ENCODE measurements at places on chromosomes 16 and 17.
A peak's percentile ranks its signal among the peaks of the same experiment; 100 is the strongest.

DNA sequence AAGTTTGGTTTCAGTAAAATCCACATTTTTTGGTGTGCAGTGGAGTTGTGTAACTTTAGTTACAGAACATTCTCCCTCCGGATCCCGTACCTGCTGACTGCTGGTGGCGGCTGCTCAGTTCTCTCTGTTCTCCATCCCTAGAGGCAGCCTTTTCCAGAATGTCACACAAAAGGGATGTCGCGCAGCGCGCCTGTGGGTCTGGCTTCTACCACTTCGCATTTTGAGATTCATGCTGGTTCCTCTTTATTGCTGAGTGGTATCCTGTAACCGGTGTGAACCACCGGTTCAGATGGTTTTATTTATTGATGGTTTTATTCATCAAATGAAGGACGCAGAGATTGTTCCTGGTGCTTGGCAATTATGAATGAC lies 981 bp upstream of the CEP131 start:
- DNase-seq, result peak; percentile 47

DNA sequence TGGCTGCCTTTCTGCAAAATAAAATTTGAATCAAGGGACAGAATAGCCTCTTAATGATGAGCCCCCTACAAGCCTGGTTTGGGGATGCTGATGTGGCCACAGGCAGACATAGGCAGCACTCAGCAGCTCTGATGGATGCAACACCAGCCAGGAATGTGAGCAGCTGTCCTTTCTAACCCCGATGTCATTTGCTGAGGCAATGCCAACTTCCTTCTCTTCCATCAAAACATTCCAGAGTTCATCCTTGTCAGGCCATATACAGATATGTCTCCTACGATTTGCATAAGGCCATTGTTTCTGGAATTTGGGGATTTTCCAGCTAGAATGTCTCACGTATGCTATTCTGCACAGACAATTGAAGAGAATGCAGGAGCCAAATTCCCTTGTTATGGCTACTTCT lies 52.1 kb upstream of the MYOCD start:
- DNase-seq, result peak; percentile 59

DNA sequence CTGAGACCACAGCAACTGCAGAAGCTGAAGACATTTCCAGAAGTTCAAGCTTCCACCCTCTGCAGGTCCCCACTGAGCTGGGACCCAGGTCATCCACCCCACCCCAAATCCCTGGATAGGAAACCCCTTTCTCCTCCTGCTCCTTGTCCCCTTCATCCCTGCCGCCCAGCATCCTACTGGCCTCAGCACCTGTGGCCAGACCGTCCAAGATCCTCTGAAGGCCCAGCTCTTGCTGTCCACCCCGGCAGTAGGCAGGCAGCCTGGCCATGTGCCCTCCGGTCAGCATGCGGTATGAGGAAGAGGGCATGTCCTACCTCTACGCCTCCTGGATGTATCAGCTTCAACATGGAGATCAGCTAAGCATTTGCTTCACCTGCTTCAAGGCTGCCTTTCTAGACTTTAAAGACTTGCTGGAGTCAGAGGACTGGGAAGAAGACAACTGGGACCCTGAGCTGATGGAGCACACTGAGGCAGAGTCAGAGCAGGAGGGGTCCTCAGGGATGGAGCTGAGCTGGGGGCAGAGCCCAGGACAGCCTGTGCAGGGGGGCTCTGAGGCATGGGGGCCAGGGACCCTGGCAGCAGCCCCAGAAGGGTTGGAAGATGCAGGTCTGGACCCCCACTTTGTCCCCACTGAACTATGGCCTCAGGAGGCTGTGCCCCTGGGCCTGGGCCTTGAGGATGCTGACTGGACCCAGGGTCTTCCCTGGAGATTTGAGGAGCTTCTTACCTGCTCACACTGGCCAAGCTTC lies 3.0 kb downstream of the TEX19 start:
- DNase-seq, result no peak

GRCh38 chr17:45946841-45947256 lies 52.2 kb upstream of the STH start:
- no peak for DNase-seq

DNA sequence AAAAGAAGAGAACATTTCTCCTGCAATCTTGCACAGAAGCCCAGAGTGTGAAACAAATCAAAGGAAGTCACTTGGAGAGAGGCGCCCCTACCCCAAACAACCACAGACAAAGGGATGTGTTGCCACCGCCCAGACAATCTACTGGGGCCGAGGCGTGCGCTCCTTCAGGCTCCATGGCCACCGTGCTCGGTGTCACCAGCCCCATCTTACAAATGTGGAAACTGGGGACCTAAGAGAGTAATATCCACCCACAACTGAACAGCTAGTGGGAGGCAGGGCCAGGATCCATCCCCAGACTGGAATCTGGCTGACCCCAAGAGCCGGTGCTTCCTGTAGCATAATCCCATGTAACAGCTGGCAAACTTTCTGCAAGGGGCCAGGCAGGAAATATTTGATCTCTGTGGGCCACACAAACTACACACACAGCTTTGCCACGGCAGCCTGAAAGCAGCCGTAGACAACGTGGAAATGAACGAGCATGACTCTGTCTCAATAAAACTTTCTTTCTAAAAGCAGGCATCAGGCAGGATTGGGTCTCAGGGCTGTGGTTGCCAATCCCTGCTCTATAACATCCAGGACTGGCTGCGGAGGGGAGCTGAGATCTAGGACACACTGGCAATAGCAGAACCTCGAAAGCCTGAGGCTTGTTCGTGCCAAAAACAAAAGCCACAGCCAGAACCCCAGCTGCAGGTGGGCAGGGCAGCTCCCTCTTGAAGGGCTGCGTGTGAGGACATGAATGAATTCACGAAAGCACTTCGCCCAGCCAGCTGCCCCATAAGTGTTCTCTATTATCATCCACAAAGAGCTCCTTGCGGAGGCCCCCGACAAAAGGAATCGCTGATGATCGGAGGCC lies 26.6 kb upstream of the GINS2 start:
- DNase-seq, result no peak

- peak; percentile 23 for DNase-seq
Observed at GRCh38 chr17:63641692-63642448, 19.7 kb downstream of the MAP3K3 start.

GRCh38 chr16:78142788-78143187 lies 43.3 kb downstream of the WWOX start:
- no peak for DNase-seq

- DNase-seq, result no peak
Observed at GRCh38 chr17:69500911-69501429, 86.5 kb downstream of the MAP2K6 start.

- peak; percentile 22 for DNase-seq
Observed at GRCh38 chr16:51766739-51767138, 615.7 kb upstream of the SALL1 start.

GRCh38 chr17:39538866-39539265 lies 68.9 kb downstream of the NEUROD2 start:
- DNase-seq, result no peak

- peak; percentile 97 for DNase-seq
Observed at GRCh38 chr16:25106567-25107465, 4.7 kb upstream of the LCMT1 start.

DNA sequence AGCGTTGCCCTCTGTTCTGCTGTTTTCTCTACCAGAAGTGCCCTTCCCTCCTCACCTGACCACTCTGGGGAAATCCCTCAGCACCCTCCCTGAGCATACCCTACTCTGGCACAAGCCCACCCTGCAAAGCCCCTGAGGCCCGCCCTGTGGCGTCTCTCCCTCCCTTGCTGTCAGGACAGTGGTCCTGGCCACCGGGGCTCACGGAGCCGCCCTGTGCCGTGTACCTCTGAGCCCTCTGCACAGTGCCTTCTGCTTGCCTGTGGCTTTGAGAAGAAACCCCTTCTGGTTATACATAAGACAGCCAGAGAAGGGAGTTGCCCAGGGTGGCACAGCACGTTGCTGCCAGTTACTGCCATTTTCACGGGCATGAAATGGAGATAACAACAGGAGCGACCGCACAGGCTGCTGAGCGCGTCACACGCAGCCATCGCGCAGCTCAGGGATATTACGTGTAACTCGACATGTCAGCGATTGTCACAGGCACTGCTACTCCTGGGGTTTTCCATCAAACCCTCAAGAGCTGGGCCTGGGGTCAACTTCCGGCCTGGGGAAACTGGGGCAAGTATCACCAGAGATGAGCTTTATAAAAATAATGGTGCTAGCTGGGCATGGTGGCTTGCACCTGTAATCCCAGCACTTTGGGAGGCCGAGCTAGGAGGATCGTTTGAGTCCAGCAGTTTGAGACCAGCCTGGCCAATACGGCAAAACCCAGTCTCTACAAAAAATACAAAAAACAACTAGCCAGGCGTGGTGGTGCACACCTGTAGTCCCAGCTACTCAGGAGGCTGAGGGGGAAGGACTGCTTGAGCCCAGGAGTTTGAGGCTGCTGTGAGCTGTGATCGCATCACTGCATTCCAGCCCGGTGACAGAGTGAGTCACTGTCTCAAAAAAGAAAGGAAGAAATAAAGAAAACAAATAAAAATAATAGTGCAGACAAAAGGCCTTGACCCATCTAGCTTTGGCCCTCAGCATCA lies 14.8 kb downstream of the SCGB1C2 start:
- DNase-seq, result no peak

DNA sequence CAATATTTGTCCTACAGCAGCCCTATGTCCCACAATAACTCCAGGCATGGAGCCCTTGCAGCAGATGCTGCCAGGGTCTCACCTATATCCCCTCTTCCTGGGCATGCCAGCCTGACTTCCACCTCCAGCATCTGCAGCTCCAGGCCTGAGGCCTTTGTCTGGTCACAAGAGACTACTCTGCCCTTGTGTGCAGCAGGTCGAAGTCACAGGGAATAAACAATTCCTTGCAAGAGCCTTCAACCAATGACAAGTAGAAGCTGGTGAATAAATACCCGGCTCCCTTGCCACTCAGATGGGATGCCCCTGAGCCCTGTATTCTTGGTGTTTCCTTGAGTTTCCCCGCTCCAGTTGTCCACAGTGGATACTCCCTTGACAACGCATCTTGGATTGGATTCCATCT lies 23.0 kb downstream of the CES1 start:
- no peak for DNase-seq

DNA sequence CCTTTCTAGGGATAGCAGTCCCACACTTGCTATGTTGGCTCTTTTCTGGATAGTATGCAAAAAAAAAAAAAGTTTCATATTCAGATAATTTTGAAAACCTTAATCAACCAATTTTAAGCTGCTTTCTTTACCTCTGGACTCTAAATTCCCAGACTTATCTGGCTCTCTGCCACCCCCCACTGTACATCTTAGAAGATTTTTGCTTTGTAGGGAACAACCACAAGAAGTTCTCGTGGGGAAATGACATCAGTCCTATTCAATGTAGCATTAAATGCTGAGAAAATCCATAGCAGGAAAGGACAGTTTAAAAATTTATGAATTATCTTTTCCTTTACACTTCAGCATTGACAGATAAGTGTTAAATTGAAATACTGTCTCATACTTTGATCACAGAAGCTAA lies 562.7 kb upstream of the HSBP1 start:
- no peak for DNase-seq

DNA sequence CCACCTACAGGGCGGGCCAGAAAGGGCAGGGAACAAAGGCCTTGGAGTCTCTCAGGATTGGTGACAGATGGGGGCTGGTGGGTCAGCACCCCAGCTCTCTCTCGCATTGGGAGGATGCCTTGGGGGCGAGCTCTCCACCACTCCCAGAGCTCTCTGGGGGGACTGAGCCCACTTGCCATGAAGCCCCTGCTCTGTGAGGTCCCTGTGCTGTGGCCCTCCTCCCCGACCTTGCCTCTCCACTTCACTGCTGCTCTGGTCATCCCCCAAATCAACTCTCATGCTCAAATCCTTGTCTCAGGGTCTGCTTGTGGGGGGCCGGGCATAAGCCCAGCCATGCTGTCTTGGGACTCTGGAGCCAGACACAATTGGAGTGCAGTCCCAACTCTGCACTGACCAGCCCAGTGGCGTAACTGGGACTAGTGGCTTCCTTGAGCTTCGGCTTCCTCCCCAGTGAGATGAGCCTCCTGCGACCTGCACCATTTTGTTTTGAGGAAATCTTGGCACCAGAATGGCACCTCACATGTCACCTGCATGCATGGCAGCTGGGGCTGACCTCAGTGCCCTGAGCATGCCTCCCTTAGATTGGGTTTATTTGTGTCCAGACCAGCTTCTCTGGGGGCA lies 184.5 kb downstream of the IRF8 start:
- DNase-seq, result no peak

DNA sequence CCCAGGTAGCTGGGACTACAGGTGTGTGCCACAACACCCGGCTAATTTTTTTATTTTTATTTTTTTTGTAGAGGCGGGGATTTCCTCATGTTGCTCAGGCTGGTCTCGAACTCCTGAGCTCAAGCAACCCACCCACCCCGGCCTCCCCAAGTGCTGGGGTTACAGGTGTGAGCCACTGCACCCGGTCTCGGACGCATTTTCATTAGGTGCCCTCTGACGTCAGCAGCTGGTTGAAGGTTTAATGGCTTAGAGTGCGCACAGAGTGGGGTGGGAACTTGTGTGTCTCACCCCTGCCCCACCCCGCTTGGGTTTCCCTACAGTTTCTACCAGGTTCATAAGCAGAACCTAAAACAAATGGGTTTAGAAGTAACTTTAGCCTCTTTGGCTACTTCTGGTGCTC lies 109.0 kb downstream of the N4BP1 start:
- no peak for DNase-seq

- no peak for DNase-seq
Observed at GRCh38 chr17:82921426-82921825, 81.6 kb upstream of the ZNF750 start.

DNA sequence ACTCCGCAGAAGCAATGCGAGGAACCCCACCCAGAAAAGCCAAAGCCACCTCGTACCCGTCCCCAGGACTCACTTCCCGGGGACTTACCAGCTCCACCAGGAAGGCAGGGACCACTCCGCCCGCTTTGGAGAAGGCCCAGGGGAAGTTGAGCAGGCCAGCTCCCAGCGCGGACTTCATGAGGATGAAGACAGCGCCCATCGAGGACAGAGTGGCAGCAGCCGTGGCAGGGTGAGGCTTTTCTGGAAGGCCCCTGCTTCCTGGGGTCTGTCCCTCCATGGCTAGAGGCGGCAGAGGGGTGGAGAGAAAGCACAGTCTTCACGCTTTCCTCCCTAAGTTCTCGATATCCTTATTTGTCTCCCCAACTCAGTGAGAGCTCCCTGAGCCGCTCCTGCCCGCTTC lies 714 bp downstream of the SLC38A8 start:
- no peak for DNase-seq

DNA sequence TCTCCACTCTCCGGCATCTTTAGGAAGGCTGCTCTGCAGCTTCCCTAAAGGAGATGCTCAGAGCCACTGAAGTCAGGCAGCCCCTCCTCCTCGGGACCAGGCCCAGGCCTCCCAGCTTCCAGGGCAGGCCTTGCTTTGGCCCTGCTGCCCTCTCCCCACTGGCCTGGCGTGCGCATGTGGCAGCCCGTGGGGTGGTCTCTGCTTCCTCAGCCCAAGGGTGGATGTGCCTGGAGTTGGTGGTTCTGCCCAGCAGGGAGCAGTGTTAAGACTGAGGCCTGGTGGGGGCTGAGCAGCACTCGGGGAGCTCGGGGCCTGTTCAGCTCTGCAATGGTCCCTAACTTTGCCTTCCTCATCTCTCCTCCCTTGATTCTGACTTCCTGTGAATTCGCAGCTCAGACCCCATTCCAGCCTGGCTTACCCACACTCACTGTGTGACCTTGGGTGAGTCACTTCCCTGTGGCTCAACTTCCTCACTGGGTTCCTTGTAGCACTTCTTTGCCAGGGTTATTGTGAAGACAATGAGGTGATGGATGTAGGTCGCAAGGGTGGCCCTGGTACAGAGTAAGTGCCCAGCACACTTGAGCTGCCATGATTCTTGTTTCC lies 63.2 kb downstream of the NKD1 start:
- peak; percentile 19 for DNase-seq

- peak; percentile 55 for DNase-seq
Observed at GRCh38 chr17:45021607-45022287, 29.7 kb downstream of the DCAKD start.

- peak; percentile 51 for DNase-seq
Observed at GRCh38 chr16:81505011-81505661, 60.5 kb downstream of the CMIP start.
